ENCODE measurements at places on chromosomes 3 and 15.

- peak; percentile 33 for DNase-seq
These were observed 6.6 kb upstream of the STAC start for GRCh38 chr3:36373666-36374065.

DNA sequence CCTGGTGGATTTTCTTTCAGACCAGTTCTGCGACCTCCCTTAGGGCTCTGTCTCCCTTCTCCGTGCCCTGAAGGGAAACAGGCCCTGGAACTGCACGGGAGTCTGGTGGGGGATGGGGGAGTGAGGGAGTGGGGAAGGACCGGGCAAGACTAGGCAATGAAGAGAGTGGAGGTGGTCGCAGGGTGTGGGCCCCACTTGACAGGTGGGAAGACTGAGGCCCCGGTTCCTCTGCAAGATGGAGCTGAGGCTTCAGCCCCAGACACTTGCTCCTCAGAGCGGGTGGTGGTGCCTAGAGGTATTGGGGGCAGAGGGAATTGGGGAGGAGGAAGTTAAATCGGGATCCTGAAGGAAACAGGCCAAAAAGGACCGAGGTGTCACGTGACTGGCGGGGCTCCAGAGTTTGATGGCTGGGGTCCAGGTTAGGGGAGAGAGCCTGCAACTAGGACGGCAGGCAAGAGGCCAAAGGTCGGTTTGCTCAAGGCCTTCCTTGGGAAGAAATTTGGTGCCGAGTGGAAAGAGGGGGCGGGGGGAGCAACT, 597 bp upstream of the CAMK1 start:
- DNase-seq: no peak

- DNase-seq: no peak
These were observed 1.3 kb downstream of the RPL22L1 start for GRCh38 chr3:170868577-170869238.

DNA sequence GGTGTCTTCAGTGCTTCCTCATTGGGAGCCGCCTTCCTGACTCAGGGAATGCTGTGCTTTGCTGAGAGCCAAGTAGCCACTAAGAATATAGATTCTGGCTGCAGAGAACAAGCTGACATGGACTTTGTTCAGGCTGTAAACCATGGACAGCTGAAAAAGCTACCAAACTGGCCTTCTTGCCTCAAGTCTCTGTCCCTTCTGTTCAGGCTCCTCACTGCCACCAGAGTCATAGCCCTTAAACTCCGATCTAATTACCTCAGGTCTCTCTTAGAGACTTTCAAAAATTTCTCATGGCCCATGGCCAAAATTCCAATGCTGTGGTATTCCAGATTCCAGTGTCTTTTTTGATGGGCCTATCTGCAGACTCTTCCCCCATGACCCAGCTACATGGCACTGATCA, 19.4 kb upstream of the PTX3 start:
- DNase-seq: no peak

- DNase-seq: peak; percentile 61
These were observed 253.2 kb upstream of the LRTM1 start for GRCh38 chr3:55180936-55181535.

- no peak for DNase-seq
These were observed 40.5 kb downstream of the STT3B start for GRCh38 chr3:31573036-31573779.

GRCh38 chr15:76791511-76791910, 113.6 kb downstream of the SCAPER start:
- no peak for DNase-seq

GRCh38 chr15:93613386-93613785, 524.4 kb upstream of the RGMA start:
- DNase-seq: no peak

- DNase-seq: no peak
These were observed 106.9 kb downstream of the LRRK1 start for GRCh38 chr15:101025896-101026631.

- DNase-seq: no peak
These were observed 461.4 kb downstream of the NSUN3 start for GRCh38 chr3:94524102-94524919.

DNA sequence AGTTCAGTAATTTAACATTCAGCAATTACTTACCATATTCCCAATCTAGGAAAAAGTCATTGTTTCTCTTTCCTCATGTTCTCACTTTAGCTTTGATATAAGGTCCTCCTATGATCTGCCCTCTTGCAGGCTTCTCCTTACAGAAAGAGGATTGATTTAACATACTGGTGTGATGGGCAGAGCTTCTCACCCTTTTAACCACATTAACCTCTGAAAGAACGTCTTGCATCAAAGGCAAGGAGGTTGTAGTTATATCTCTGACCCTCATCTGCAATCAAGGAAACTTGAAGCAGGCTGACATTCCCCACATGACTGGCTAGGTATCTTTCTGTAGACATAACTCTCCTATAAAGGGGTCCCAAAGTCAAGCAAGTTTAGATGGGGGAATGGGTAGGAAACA, 39.5 kb downstream of the BTLA start:
- no peak for DNase-seq

GRCh38 chr3:36379872-36380220, 458 bp upstream of the STAC start:
- no peak for DNase-seq

DNA sequence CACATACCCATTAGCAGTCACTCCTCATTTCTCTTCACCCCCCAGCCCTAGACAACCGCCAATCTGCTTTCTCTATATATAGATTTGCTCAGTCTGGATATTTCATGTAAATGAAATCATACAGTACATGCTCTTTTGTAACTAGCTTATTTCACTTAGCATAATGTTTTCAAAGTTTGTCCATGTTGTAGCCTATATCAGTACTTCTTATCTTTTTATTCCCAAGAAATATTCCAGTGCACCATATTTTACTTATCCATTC, 3.1 kb downstream of the MAP3K13 start:
- DNase-seq: no peak

DNA sequence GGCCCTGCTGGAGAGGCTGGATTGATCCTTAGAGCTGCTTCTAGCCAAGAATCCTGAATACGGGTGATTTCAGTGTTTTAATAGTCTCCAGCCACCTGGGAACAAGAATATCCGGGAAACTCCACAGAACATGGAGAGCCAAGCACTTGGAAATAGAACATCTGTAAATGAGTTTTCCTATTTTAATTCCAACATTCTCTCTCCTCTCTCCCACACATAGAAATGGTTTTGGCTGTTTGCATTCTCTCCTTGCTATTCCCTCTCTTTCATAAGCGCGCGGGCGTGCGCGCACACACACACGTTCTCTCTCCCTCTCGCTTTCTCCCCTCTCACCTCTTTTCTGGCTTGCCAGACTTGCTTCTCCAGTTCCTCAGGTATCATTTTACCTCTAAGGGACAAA, 50.6 kb downstream of the GADL1 start:
- no peak for DNase-seq

DNA sequence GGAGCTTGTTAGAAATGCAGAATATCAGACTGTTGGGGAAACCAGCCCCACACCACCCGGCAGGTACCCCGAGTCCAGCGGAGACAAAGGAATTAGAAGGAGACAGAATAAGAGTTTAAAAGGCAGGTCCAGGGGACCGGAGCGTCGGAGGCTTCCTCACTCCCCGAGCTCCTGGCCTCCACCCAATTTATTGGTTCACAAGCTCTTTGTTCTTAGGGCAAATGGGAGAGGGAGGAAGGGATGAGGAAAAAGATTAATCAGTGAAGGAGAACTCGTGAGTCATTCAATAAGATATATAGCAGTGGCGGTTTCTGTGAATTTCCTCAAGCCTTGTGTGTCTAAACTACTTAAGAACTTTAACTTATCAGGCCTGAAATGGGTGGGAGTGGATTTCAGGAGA, 32.1 kb upstream of the WDR72 start:
- DNase-seq: no peak

DNA sequence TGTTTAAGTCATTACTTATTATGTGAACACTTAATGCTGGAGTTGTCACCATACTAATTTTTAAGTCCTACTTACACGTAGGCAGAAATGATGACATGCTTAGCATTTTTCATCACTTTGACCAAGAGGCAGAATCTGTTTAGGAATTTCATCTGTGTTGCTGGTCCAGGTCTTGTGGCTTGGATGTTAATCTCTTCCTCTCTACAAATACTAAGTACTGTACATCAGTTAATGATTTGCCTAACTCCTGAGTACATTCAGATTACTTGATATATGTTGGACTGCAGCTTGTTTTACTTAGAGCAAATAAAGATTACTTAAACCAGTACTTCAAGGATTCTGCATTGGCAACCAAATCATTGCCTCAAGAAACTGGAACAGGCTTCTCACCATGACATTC, 8.6 kb downstream of the SNRK start:
- no peak for DNase-seq

- no peak for DNase-seq
These were observed 1.6 kb upstream of the KLF13 start for GRCh38 chr15:31324806-31325594.

- no peak for DNase-seq
These were observed 27.5 kb upstream of the THRB start for GRCh38 chr3:24522146-24522579.

GRCh38 chr3:123039178-123039577, 11.6 kb upstream of the SEMA5B start:
- DNase-seq: no peak

DNA sequence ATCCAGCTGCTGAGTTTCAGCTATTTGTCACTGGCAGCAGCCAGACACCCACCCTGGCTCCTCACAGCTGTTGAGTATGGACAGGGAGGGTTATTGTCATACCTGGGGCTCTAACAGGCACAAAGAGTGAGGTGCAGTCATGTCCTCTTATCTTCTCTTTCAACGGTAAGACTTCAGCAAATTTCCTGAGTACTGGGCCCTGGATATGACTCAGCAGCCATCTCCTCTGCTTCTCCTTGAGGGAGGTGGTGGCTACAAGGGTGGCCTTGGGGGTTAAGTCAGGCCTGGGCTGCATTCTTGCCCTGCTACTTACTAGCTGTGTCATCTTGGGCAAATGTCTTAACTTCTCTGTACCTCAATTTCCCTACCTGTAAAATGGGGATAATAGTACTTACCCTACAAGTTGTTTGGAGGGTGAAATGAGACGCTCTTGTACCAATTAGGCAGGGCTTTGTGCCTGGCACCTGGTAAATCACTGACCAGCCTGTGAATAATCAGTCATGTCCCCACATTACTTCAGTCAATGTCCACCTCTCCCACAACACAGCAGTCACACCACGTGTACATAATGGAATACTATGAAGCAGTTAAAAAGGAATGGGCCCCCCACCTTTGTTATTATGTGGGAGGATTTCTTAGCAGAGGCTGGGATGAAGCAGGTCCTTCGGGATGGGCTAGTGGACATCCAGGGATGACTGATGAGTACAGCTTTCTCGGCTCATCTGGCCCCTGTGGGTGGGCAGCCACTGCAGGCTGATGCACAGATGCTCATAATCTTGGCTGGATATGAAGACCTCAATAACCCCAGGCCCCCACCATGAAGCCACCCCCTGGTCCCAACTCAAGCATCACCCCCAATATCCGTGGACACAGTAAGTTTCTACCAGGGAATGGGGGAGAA, 528.8 kb downstream of the SHQ1 start:
- DNase-seq: no peak

- DNase-seq: no peak
These were observed 53.0 kb upstream of the ROPN1 start for GRCh38 chr3:124044956-124045355.

DNA sequence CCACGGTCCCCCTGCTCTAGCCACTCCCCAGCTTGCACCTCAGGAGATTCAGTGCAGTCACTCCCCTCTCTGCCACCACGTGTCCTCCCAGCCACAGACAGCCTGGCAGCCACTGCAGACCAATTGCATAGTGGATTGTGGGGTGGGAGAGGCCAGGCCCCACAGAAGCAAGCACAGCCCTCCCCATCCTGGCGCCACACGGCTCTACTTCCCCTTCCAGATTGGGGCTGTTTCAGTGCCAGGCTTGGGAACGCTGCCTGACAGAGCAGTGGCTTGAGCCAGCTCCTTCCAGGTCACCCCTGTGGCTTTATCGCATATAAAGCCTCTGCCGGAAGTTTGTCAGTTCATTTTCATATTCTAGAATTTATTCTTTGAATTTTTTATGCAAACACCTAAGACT, 90.7 kb downstream of the TMEM266 start:
- DNase-seq: no peak

- no peak for DNase-seq
These were observed 101.0 kb downstream of the LSM3 start for GRCh38 chr3:14279626-14280061.

DNA sequence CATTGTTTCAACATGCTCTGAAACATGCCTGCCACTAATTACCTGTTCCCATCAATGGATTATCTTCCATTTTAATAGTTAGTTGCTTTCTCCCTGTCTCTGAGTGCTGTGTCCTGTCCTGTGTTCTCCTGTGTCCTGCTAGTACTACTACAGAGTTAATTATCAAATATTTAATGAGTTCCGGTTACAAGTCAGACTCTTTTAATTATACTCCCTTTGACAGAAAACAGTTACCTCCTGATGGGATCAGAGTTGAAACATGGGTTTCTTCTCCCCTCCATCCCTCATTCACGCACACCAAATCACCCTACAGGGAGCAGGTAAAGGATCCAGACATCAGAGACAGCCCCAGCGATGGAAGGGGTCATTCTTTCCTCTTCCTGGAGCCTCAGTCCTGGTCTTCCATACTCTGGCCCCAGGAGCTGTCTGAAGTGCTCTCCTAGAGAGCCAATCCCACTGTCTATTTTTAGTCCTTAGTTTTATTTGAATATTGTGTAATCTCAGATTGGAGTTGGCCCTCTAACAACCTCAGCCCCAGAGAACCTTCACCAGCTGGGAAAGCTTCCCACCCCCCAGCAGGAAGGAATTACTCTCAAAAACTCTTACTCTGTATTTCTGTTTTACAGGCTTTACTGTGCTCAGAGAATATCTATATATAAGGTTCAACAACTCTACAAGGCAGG, 137.0 kb upstream of the C2CD4B start:
- peak; percentile 17 for DNase-seq

DNA sequence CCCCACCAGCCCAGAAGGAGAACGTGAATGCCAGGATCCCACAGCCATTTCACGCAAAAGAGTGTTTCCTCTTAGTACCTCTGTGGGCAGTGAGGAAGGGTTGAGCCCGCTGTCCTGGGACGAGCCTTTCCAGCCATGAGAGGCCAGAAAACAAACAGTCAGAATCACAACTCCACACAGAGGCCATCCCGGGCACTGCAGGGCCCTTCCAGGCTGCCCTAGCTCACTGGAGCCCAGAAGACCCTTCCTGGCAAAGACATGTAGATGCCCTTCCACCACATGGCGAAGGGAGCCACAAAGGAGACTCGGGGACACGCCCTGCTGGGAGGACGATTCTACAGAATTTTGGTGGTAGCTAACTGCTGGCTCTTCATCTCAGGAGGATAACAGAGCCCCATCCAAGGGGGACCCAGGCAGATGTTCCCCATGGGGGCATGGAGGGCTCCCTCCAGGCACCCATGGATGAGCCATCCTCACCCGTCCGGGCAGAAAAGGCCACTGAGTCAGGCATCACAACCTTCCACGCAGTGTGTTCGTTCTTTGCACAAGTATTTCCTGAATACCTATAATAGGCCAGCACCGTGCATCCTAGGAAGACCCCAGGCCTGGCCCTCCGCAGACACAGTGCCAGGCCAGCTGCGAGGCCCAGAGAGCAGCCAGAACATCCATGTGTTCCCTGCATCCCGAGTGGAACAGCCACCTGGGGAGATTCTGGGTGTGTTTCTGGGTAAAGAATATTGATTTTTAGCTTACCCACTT, 47.2 kb downstream of the SLC12A8 start:
- peak; percentile 46 for DNase-seq
